ENCODE measurements at places on chromosomes 4 and X. TPM values are rescaled to one million over a fixed set of nuclear protein-coding genes. Genes with fewer than 3 reads are reported as not detected.

DNA sequence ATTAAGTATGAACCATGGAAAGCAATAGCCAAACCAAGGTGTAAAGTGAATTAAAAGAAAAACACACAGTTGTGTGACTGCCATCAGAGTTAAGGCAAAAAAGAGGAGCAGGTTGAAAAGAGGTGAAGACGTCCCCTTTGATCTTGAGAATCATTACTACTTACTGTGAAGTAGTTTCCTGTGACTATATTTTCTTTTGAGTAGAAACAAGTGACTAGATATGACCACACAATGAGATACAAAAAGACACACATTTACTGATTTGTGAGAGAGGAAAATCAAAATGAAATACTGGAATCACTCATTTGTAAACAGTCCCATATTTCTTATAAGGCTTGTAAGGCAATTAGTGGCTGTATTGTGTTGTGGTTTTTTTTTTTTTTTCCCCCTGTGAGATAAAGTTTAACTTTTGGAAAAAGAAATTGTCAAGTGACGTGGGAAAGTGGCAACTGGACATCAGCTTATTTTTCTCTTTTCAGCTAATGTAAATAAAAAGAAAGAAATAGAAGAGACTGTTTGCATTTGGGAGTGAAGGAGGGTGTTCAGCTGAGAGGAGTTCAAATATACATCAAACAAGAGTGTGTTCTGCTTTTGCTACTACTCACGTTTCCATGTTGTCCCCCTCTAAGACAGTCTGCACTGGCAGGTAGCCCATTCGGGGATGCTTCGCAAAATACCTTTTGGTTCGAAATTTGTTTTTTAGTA, 106.4 kb upstream of the FTHL17 start:
- no peaks in the 10 kb centered on the region for H3K36me3 ChIP-seq
- no peaks in the 10 kb centered on the region for H3K27me3 ChIP-seq
- DNase-seq, result no peak
- H3K27ac ChIP-seq, result no peak overlapping the region

DNA sequence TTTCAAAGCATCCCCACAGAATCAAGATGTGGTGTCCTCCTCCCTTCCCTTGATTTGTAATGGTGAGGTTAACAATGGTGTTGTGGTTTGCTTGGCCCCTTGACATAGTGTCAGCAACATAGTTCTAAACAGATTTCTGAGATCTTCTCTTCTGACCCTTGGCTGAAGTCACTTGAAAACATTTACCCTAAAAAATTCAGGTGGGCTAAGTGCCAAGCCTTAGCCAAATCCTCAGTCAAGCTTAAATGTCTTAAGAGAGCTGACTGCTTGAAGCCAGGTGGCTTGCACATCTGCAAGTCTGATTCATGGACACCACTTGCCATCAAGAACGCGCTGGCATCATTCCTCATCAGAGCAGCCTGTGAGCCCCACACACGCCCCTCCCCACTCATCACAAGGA, 173.2 kb downstream of the MGST2 start:
- H3K36me3 ChIP-seq, result no peaks in the 10 kb centered on the region
- H3K27ac ChIP-seq, result no peak overlapping the region
- no peak overlapping the region for H3K4me3 ChIP-seq
- H3K27me3 ChIP-seq, result peaks cover 4% of the 10 kb centered on the region
- no peak for DNase-seq

GRCh38 chr4:12545812-12546211, 938.3 kb downstream of the RAB28 start:
- H3K36me3 ChIP-seq, result no peaks in the 10 kb centered on the region
- DNase-seq, result no peak
- H3K27ac ChIP-seq, result no peak overlapping the region
- no peaks in the 10 kb centered on the region for H3K27me3 ChIP-seq

DNA sequence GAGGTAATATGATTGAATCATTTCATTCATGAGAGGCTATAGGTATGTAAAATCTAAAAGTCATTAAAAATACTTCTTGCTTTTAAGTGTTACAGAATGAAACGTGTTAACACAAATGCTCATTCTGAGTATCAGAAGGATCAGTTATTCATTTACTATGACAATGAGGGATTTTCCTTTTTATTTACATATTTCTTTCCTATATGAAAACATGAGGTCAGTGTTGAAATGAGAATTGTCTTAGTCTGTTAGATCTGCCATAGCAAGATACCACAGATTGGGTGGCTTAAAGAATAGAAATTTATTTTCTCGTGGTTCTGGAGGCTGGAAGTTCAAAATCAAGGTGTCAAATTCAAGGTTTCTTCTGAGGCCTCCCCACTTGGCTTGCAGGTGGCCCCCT, 181.2 kb downstream of the ARHGAP10 start:
- H3K4me3 ChIP-seq, result no peak overlapping the region
- H3K36me3 ChIP-seq, result no peaks in the 10 kb centered on the region
- H3K4me1 ChIP-seq, result no peaks in the 10 kb centered on the region
- no peaks in the 10 kb centered on the region for H3K27me3 ChIP-seq
- no peak for DNase-seq

- no peak overlapping the region for H3K27ac ChIP-seq
- no peaks in the 10 kb centered on the region for H3K4me1 ChIP-seq
- no peaks in the 10 kb centered on the region for H3K27me3 ChIP-seq
- H3K36me3 ChIP-seq, result no peaks in the 10 kb centered on the region
Observed at GRCh38 chr4:188106454-188106853, 2.9 kb downstream of the TRIML2 start.

DNA sequence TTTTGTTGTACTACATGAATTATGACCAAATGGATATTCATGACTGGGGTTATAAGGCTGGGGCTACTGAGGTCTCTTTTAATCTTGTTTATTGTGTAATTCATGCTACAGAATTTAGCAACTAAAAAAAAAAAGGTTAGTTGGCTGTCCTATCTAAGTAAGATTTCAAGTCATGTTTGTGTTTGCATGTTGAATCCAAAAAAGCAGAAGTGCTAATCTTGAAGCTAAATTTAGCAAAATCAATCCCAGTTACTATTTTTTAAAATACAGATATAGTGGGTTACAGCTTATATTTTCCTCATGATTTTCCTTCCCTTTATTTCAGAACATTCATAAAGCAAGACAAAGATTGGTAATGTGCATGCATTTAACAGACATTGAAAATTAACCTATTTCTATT, 19.4 kb downstream of the MTMR1 start:
- H3K4me3 ChIP-seq, result no peak overlapping the region
- no peak for DNase-seq
- H3K27ac ChIP-seq, result no peak overlapping the region

The TREX2 gene
- 0.51 TPM for total RNA-seq

DNA sequence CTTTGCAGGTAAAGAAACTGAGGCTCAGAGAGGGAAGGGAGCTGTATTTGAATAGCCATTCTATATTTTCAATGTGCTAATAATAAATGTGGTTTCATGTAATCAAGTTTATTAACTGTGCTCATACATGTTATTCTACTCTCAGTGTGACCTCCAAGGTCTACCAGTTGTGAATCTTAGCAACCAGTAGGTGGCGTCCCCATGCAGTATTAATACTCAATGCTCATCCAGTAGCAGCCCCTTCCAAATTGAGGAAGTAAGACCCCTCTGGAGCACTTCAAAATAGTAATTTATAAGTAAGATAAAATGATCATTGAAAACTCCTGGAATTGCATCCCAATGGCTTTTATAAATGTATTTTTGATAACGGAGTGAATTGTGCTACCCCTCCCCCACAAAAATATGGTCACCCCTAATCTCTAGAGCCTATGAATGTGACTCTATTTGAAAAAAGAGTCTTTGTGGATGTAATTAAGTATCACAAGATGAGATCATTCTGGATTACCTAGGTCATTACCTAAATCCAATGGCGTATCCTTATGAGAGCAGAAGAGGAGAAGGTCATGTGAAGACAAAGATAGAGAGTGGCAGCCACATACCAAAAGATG, 20.4 kb upstream of the SEPSECS start:
- no peaks in the 10 kb centered on the region for H3K4me1 ChIP-seq
- no peaks in the 10 kb centered on the region for H3K36me3 ChIP-seq
- no peak overlapping the region for H3K4me3 ChIP-seq
- H3K27me3 ChIP-seq, result no peaks in the 10 kb centered on the region

The COX18 gene
- 15.3 TPM for total RNA-seq

DNA sequence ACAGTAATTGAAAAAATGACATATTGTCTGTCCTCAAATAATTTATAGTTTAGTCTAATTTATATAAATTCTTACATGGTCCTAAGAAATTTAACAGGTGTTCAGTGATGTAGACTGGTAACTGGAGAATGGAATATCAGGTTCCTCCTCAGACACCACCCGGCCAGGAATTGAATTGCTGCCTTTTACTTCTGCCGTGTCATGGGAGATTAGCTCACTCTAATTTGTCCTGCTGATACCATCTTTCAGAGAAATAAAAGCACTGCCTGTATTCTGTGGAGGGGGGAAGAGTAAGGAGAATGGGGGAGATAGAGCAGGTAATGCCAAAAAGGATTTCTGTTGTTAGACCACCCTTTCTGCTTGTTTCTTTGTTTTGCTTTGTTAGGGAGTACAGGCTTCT, 125.2 kb upstream of the KLHL4 start:
- H3K27ac ChIP-seq, result no peak overlapping the region
- H3K4me3 ChIP-seq, result no peak overlapping the region
- H3K36me3 ChIP-seq, result no peaks in the 10 kb centered on the region
- no peaks in the 10 kb centered on the region for H3K4me1 ChIP-seq
- H3K27me3 ChIP-seq, result no peaks in the 10 kb centered on the region

The DCAF4L1 gene
- total RNA-seq, result 0.25 TPM

The CCNB3 gene
- not detected for total RNA-seq

- no peak overlapping the region for H3K4me3 ChIP-seq
- H3K36me3 ChIP-seq, result no peaks in the 10 kb centered on the region
- H3K4me1 ChIP-seq, result no peaks in the 10 kb centered on the region
- no peak for DNase-seq
Observed at GRCh38 chr4:121655320-121656268, 41.2 kb downstream of the ANXA5 start.

DNA sequence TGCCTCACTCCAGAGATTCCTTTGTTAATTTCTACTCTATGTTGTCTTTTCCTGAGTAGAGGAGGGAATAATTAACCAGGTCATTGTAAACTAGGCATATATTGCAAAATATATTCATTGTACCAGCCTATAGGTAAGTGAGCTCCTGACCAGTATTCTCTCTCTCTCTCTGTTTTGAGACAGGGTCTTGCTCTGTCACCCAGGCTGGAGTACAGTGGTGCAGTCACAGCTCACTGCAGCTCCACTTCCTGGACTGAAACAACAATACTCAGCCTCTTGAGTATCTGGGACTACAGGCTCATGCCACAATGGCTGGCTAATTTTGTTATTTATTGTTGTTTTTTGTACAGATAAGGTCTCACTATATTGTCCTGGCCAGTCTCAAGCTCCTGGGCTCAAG, 198.3 kb downstream of the ARAP2 start:
- no peaks in the 10 kb centered on the region for H3K36me3 ChIP-seq
- H3K27ac ChIP-seq, result no peak overlapping the region
- no peak overlapping the region for H3K4me3 ChIP-seq
- no peaks in the 10 kb centered on the region for H3K27me3 ChIP-seq
- H3K4me1 ChIP-seq, result no peaks in the 10 kb centered on the region
- no peak for DNase-seq

The FRAS1 gene
- 0.11 TPM for total RNA-seq

DNA sequence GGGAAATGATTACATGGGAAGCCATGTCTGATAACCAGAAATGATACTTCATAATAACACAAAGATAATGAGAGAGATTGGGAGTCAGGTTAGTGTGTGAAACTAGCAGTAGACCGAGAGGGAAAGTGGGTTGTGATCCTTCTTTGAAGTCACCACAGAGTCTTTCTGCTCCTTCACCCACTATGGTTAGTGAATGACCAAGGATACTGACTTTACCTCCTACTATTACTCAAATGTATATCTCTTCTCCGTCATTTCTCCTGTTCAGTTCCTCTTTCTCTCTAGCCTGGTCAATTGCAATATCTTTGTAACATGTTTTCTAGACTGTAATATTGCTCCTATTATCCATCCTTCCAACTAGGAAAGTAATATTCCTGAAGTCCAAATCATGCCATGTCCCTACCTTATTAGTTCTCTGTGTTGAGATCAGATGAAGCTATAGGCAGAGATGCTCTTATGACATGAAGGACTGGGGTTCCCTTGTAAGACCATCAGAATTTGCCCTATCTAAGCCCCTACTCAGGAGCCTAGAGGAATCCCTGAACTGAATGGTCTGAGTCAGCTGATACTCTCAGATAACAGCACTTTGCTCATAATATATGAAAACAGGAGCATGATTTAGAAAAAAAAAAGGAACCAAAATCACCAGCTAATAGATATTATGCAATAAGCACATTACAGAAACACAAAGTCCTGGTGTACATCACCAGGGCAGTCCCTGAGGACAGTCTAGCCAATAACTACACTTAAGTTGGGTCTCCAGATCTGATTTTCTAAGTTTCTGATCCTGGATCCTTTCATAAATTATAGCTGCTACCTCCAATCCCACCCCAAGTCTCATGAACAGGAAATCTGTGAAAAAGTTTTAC, 81.2 kb downstream of the SHROOM3 start:
- H3K27me3 ChIP-seq, result 0 out of 2 replicates have a peak, but pooled peaks cover 4% of the 10 kb centered on the region
- H3K4me3 ChIP-seq, result no peak overlapping the region
- H3K36me3 ChIP-seq, result no peaks in the 10 kb centered on the region
- DNase-seq, result no peak

DNA sequence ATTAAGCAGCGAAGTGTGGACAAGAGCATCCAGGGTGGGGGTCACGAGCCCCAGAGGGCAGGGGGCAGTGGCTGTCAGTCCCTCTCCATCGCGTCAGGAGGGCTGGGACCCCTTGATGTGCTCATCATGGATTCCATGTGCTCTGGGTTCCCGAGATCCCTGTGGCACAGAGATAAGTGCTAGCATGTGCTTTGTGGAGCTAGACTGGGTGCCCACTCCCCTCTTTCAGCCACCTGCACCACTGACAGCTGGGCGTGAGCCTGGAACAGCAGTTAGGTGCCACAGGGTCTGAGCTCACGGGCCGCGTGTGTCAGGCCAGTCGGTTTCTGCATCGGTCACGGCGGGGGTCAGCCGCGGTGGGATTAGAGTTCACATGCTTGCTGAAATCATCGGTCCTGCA, 24.3 kb downstream of the CPZ start:
- no peak for DNase-seq
- no peaks in the 10 kb centered on the region for H3K27me3 ChIP-seq
- H3K4me3 ChIP-seq, result no peak overlapping the region
- H3K27ac ChIP-seq, result no peak overlapping the region
